Activated gamma-delta T cell (primary cell): ENCODE measurements at places on chromosomes 12 and 14.

DNA sequence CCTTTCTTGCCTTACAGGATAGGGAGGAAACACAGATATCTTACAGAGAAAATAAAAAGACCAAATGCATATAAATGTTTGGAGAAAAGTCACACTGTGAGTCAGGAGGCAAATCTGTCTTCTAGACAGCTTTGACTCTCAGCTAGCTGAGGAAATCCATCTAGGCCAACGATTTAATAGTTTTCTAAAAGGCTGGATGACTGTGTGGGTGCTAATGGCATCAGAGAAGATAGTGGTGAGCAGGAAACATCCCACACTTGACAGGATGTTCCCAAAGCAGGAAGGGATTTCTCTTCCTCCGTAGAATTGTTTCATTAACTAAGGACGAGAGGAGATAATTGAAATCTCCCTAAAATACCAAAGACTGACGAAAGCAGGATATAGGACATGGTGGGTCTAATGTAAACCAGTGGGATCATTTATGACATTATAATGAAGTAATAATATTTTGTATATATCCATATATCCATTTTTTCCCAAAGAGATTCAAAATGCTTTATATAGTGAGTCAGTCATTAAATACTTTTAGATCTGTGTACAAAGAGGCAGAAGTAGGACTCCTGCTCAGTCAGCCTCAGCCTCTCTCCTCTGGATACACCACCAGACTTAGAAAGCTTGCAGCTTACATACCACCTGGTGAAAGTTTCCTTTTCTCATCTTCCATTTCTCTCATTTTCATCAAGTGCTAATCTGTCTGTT lies 44.3 kb upstream of the PSMA6 start:
- DNase-seq, result no peak

GRCh38 chr12:117809509-117809908 lies 159.3 kb downstream of the KSR2 start:
- DNase-seq, result no peak

DNA sequence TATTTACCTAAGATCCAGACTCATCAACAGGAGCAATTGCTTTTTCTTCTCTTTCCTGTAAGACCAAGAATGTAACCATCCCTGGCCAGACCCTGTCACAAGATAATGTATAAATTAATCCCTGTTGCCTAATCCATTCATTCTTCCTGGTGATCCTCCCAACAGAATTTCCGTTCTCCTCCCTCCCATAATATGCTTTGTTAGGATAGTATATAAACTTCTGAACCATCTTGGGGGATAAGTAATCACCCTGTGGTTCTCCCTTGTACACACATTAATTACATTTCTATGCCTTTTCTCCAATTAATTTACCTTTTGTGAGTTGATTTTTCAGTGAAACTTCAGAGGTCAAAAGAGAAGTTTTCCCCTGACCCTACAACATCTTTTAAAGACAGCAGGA lies 76.2 kb upstream of the RASSF8 start:
- DNase-seq, result no peak

DNA sequence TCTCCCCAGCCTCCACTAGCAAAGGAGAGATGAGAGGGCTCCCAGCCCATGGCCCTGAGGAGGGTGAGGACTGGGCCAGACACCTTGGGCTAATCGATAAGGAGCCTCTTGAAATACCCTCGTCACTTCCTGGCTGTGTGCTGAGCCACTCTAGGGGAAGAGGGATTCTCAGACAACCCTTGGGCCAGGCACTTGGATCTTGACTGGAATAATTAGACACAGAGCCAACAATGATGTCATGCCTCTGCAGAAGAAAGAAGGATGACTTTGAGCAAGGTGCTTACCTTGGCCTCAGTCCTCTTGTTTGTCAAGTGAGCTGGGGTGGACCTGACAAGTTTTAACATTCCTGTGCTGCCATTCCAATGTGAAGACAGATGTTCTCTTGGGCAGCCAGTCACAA lies 83.1 kb downstream of the LRRC74A start:
- no peak for DNase-seq

- no peak for DNase-seq
These were observed 3.8 kb upstream of the RPAP3 start for GRCh38 chr12:47709671-47710070.

DNA sequence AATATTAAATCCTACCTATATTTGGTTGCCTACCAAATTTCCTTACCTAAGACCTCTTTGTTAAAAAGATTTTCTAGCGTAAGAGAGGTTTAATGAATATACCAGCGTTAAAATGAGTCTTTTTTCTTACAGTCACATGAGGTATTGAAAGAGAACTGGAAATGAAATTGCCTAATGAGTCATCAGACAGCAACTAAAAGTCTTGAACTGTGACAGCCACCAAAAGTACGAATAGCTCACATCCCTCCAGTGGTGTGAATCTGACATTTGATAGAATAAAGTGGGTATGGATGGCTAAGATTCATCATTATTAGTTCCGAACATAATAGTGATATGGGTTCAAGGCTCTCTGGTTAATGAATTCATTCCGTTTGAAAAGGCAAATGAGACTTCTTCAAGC lies 1297.3 kb downstream of the AACS start:
- no peak for DNase-seq

DNA sequence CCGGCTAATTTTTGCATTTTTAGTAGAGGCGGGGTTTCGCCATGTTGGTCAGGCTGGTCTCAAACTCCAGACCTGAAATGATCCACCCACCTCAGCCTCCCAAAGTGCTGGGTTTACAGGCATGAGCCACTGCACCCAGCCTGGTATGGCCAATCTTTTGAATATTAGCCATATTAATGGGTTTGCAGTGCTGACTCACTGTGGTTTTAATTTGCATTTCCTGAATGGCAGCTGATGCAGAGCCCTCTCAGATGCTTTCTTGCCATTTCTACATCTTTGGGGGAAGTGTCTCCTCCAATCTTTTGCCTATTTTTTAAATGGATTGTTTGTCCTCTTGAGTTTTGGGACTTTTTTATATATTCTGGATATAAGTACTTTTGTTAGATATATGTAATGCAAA lies 55.5 kb upstream of the NPAS3 start:
- DNase-seq, result no peak

DNA sequence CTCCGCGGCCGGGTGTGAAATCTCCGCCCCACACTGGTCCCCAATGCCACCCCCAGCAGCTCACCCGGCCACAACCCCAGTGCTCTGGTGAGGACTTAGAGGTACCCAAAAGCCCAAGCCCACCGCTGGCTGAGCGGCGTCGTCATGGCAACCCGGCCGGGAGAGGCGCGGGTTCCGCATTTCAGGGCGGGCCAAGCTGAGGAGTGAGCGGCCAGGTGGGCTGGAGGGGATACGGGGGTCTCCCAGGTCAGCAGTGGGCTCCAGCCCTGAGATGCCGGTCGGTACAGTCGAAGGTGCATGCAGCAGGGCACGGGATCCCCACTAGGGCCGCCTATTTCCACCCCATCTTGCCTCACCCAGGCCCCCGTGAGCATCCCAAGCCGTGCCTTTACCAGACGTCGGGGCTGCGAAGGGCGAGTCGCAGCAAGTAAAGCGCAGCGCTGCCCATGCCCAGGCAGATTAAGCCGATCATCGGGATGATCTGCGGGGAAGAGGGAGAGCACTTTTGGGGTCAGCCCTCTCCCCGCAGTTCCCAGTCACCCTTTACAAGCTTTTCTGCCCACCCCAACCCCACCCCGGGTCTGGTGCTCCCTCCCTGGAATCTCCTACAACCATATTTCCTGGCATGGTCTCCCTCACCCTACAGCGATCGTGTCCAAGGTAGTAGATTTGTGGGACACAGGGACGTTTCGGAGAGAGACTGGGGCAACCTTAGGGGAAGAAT lies 6.9 kb downstream of the SHMT2 start:
- DNase-seq, result no peak

DNA sequence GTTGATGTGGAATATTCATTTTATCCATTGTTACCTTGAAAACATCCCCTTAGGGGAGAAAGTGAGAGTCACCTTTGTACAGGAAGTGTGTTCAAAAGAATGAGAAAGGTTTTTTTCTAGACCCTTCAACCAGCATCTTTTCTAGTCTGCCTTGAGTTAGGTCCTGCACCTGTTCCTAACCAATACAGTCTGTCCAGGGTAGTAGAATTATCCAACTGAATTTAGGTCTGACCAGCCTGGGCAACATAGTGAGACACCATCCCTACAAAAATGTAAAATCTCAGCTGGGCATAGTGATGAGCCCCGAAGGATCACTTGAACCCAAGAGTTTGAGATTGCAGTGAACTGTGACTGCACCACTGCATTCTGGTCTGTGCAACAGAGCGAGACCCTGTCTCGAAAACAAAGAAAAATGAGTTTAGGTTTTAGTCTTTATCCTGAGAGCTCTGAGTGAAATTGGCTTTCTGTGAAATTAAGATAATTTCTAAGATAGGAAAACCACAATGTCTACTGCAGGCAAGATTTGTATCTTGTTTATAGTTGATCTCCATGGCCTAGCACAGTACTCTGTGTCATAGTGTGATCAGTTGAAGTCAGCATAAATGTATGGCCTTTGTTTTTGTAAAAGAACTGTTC lies 25.2 kb downstream of the ARHGAP5 start:
- no peak for DNase-seq

DNA sequence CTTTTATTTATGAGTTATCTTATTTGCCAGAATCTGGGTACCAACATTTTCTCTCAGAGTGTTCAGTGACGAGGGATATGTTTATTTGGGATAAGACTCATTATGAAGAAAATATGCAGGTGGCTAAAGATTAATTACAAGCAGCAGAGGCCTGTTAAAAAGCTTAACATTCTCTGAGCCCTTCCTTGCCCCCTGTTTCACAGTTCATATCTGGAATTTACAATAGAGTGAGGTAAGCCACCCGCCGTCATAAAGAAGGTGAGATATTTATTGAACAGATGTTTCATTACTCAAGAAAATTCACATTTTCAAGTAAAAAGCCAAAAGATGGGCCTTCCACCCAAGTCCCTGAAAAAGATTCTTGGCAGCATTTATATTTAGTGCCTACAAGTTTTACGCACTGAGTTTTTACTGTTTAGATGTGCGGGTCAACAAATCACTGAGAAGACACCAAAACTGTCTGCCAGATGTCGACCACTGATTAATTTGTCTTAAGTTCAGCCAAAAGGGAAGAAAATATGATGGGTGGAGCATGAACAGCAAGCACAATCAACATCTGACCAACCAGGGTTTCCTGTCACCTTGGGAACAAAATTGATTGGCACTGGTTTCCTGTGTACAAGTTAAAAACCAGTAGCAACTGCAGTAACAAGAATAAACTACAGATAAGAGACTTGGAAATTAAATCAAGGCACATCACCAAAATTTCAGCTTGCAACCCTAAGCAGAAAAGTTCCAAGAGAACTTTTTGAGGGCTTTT lies 85.5 kb upstream of the PTPRB start:
- DNase-seq, result no peak

GRCh38 chr12:15227004-15227679 lies 5.9 kb upstream of the RERG start:
- no peak for DNase-seq

GRCh38 chr12:14153803-14154202 lies 172.4 kb upstream of the GRIN2B start:
- no peak for DNase-seq

- DNase-seq, result no peak
These were observed 60.4 kb upstream of the SGPP1 start for GRCh38 chr14:63788011-63788933.

- DNase-seq, result no peak
These were observed 42.3 kb downstream of the BCL11B start for GRCh38 chr14:99229654-99230207.

DNA sequence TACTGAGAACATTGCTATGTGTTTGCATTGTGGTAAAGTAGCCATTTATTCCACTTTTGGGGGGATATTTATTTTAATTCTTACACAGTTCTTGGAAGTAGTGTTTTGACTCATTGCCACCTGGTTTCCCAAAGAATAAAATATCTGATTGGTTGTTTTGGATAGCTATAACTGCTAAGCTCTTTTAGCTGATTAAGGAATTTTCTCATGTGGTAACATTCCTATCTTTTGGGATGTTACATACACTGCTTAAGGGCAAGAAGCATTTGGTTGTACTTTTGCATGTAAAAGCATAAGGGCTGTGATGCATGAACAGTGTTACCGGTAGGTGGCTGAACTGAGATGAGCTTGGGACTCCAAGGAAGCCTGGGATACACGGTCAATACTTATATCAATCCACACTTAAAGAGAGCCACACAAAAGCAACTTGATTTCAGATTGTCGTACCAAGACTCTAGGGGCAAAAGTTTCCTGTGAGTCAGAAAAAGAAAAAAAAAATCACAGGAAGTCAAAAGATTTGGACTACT lies 71.4 kb upstream of the PRKD1 start:
- DNase-seq, result no peak

DNA sequence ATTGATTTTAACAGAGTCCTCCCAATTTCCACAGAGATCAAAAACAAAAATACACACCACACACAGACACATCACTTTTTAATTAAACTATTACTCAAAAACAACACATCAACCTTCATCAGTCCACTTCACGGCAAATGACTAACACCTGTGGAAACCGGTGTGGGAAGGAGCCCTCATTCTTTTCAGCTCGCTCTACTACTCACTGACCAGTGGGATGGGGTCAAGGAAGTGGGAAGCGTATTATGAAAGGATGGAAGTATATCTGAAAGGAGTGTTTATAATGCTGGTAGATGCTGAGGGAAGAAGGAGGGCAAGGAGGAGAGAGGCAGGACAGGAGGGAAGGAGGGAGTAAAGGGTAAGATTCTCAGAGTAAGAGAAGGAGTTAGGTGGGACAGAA lies 156.5 kb downstream of the EPS8 start:
- DNase-seq, result no peak

- DNase-seq, result no peak
These were observed 29.8 kb upstream of the DACT1 start for GRCh38 chr14:58607952-58608317.

- no peak for DNase-seq
These were observed 4.9 kb downstream of the VSX2 start for GRCh38 chr14:74244115-74244514.

DNA sequence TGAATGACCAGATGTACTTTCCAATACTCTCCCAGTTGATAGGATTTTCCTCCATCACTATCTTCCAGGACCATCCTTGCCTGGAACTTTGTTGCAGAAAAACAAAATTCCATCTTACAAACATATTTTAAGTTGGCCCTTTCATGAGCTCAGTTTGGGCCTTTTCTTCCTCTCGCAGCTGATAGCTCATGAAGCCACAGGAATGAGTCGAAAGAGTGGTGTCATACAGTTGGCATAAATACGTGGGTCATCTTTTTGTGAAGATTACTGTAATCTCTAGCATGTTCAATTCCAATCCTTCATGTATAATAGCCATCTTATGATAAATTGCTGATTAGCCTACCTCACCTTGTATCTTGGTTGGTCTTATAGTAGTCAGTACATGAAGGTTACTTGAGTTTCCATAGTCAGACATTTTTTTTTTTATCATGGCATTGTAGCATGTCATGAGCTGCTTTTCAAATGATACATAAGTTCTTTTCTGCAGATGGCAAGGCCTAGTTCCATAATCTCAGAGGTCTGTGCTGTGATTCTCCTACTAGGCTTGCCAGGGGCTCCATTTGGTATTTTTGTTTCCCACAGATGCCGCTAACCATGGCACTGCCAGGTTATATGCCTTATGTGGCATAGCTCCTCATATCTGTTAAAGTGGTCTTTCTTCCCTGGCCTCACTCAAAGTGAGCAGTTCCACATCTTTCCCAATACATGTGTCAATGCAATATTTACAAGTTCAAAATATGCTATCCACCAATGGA lies 380.6 kb upstream of the DCN start:
- DNase-seq, result no peak

GRCh38 chr12:23834076-23834475 lies 115.4 kb downstream of the SOX5 start:
- no peak for DNase-seq
